Smooth muscle cell of trachea (primary cell): ENCODE measurements at places on chromosomes 16 and 17. TPM values are rescaled to one million over a fixed set of nuclear protein-coding genes. Genes with fewer than 3 reads are reported as not detected.

Gene ZNF267
- 5.8 and 11.1 TPM in 2 replicates for total RNA-seq

Gene KCNH4
- total RNA-seq: under 0.01 TPM in 1 of 2 replicates, not detected in the other

Gene C16orf89
- total RNA-seq: under 0.01 and 1.3 TPM in 2 replicates

Gene SLC52A1
- under 0.01 TPM in 1 of 2 replicates, not detected in the other for total RNA-seq

Gene TRIM65
- 13.4 and 30.8 TPM in 2 replicates for total RNA-seq

Gene PRSS8
- total RNA-seq: not detected in 2 replicates

Gene TMC8
- total RNA-seq: not detected in 2 replicates

Gene CKLF
- 27.6 and 56.9 TPM in 2 replicates for total RNA-seq

Gene PERCC1
- 0.17 TPM in 1 of 2 replicates, not detected in the other for total RNA-seq

Gene ANKRD40
- total RNA-seq: 33.2 and 34.8 TPM in 2 replicates

Gene RAB37
- total RNA-seq: 0.83 and 0.87 TPM in 2 replicates

Gene KIF18B
- total RNA-seq: 0.50 and 6.7 TPM in 2 replicates

Gene COASY
- 18.5 and 25.1 TPM in 2 replicates for total RNA-seq

Gene PLXDC1
- total RNA-seq: 11.8 and 18.5 TPM in 2 replicates

Gene NPIPA8
- total RNA-seq: not detected in 2 replicates
